ENCODE measurements at places on chromosomes 5 and 9. TPM values are rescaled to one million over a fixed set of nuclear protein-coding genes. Genes with fewer than 3 reads are reported as not detected.

Gene DBH
- not detected for total RNA-seq

Gene MATR3
- total RNA-seq, result 170 TPM

Gene PCDHA12
- 3.0 TPM for total RNA-seq

Gene RNF183
- total RNA-seq, result 0.19 TPM

Gene ISL1
- not detected for total RNA-seq

Gene PCDHGB5
- total RNA-seq, result 1.9 TPM

Gene SLC45A2
- total RNA-seq, result not detected

Gene ADCY2
- not detected for total RNA-seq

Gene PCDHA6
- total RNA-seq, result 0.07 TPM

Gene NKD2
- 25.5 TPM for total RNA-seq

Gene LCN6
- not detected for total RNA-seq

Gene FOXD4
- 0.13 TPM for total RNA-seq

Gene SV2C
- not detected for total RNA-seq

Gene KIF12
- 1.8 TPM for total RNA-seq

Gene LHX6
- 3.1 TPM for total RNA-seq

Gene RMRP
- total RNA-seq, result 7.0 TPM
